ENCODE measurements at places on chromosomes 11 and 22. TPM values are rescaled to one million over a fixed set of nuclear protein-coding genes. Genes with fewer than 3 reads are reported as not detected.

DNA sequence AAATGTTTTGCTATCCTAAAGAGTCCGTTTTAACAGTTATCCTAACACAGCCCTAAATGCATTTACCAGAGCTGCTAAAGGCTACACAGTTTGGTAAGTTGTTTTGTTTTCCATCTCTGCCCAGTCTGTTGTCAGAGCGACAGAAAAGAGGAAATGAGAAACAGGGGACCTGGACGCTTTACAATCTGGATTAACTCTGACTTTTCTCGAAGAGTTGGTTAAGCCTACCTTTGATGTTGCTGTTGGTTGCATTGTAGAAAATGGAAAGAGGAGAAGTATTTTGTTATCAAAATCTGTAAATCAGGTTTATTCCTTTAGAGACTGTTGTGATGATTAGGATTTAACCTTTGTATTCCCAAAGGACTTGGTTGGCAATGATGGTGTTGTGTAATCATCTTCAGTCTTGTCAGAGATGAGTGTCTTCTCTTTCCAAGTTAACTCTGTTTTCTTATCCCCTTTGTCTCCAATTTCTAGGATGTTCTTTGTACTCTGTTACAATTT is 481 bp downstream of the ANGPTL5 start:
- DNase-seq = no peak

GRCh38 chr11:450809-451451 is 851 bp downstream of the PTDSS2 start:
- peak; percentile 85 for DNase-seq

DNA sequence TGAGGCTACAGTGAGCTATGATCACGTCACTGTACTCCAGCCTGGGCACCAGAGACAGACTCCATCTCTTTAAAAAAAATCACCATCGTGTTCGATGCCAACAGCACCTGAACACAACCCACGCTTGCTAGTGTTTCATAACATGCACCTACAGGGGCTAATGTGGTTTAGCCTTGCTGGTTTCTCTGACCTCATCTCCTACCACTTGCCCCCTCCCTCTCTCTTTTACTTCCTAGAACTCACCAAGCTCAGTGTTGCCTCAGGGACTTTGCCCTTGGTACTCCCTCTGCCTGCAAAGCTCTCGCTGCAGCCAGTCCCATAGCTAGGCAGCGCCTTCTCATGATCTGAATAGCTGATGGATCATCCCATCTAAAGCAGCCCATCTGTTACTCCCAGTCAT is 99.8 kb downstream of the FBXO7 start:
- peak; percentile 67 for DNase-seq

- no peak for DNase-seq
Observed at GRCh38 chr22:35547987-35548721, 7.5 kb downstream of the RASD2 start.

DNA sequence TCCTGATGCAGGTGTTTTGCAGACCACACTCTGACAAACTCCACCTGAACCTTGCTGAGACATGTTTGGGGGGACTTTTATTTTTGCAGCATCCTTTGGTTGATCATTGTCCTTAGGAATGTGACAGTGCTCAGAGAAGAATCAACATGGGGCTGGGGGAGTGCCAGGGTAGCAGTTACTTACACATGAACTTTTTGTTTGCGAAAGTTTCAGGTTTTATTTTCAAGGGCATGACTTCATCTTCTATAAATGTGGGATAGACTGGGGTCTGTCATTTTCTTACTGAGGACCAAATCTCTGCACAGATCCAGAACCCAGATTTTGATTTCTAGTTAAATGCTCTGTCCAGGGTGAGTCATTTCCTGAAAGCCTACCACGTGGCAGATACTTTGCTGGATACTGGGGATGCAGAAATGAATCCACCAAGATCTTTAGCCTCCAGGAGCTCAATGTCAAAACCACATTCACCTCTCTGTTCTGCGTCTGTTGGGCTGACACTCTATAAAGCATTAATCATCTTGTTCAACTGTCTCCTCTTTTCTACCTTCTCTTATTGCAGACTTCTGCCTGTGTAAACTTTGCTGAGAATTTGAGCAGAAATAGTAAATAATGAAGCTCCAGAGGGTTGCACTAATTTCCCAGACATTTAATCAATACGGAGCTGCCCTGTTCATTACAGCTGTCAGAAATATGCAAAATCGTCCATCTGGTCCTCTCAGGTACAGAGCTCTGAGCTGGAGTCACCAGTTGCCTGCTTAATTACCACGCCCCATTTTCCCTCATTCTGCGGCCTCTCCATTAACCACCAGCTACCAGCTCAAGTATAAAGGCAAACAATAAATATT is 387.9 kb downstream of the MIAT start:
- no peak for DNase-seq

GRCh38 chr11:2655834-2656622 is 43.8 kb downstream of the KCNQ1OT1 start:
- peak; percentile 15 for DNase-seq

DNA sequence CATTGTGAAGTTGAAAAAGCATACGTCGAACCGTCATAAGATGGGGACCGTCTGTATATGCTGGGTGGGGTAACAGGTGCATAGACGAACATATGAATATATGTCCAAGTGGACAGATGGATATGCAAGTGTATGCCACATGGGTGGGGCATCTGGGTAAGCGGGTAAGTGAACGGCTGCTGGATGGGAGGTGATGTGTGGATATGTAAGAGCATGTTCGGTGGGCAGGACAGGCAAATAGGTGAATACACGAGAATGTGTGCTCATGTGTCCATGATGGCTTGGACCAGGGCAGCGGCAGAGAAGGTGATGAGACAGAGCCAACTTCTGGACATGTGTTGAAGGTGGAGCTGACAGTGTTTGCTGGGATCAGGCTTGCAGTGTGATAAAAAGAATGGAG is 12.0 kb downstream of the IFITM10 start:
- DNase-seq = no peak

- DNase-seq = peak; percentile 93
Observed at GRCh38 chr11:94876645-94877442, 96.5 kb downstream of the CWC15 start.

DNA sequence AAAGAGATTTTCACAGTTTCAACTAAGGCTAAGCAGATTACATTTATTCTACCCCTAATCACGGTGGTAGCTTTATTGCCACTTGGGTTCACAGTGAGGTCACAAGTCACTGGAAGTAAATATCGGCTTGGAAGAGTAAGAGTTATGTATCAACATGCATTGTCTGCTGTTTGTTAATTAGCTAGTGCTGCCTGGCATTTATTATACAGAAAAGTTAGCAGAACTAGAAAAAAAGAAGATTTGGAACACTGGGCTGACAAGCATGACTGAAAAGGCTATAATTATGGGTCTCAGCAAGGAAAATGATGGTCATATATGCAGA is 13.7 kb upstream of the RAB38 start:
- DNase-seq = no peak

- DNase-seq = no peak
Observed at GRCh38 chr11:120346233-120346632, 10.0 kb downstream of the ARHGEF12 start.

DNA sequence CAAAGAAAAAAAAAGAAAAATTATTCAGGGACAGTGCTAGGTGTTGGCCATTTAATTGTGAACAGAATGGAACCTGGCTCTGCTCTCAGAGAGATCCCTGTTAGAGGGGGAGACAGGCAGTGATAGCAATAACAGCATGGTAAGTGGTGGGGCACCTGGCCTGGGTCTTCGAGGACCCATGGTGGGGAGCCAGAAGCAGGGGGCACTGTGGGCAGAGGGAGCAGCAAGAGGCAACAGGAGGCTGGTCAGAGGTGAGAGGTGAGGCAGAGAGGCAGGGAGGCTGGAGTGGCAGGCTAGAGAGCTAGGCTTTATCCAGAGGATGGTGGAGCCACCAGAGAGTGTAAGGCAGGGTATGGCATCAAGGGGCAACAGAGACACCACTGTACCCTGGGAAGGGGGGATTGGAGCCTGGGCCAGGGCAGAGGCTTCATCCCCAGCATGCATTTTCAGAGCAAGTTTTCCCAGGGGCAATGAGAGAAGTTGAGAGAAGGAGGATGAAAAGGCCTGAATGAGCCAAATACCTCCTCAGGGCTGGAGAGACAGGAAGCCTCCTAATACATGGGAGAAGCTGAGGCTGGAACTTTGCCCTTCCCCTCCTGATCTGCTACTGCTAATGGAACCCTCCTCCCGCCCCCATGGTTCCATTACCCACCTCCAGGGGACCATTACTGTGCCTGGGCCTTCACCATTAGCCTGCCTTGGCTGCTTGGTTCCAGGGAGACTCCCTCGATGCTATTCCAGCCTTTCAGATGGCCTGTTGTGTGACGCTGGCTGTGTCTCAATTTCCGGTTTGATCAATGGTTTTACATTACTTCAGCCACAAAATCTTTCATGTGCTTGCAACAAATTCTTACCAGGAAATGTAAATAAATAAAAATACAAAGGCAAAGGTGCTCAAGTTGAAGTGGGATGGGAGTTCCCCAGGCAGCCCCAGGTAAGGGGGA is 2.6 kb upstream of the P2RY2 start:
- DNase-seq = no peak

ARHGEF17 gene
- total RNA-seq = 0.07 TPM

DNA sequence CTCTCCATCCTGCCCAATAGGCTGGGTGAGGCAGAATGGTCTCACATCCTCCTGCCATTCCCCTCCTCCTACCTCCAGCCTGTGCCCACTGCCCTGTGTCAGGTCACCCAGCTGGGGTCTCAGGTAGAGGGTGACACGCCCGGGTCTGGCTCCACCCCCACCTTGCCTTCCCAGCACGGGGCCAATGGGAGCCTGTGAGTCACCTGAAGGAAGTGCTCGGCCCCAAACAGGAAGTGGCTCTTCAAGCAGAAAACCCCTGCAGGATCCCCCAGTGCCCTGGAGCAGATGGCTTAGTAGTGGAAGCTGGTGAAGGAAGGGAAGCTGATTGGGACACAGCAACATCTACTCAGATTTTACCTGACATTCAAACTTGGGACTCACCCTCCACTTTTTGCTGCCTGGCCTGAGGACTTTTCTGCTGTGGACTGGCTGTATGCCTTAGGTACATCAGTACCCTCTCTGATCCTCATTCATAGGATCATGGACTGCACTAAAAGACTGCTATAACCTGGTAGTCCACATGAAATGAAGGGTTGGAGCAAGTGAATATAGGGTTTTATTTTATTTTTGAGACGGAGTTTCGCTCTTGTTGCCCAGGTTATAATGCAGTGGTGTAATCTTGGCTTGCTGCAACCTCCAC is 33.4 kb downstream of the GDPD5 start:
- DNase-seq = peak; percentile 78

DNA sequence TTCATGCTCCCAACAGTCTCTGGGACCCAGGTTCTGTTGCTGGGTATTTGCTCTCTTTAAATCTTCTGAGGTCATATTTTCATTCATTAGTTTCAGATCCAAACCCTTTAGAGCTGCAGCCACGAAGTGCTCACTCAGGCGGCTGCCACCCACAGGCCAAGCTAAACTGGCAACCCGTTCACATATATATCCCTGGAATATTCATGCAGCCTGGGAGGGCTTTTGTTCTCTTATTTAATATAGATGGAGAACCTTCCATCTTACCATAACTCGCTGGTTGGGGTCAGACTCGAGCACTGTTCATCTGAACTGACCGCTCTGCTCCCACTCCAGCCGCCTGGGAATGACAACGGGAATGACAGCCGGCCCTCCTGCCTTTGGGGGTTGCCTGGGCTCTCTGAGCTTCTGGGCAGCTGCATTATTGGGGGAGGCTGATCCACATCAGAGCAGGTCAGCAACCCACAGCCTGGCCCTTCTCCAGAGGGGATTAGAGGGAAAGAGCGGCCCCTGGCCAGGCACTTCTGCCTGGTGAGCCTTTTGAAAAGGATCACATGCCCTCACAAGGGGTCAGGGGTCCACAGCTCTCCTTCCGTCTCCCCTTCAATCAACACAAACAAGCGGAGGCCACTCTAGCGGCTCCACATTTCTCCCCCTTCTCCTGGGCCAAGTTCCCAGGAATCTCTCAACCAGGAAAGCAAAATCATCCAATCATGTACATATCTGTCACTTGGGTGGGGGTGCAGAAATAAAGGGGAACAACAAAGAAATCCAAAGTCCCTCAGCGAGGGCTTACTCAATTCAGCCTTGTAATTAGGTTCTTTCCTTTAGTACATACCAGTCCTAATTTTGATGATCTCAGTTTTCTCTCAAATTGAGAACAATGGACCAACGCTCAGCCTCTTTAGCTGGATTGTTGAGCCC is 11.8 kb downstream of the TMEM184B start:
- no peak for DNase-seq

DNA sequence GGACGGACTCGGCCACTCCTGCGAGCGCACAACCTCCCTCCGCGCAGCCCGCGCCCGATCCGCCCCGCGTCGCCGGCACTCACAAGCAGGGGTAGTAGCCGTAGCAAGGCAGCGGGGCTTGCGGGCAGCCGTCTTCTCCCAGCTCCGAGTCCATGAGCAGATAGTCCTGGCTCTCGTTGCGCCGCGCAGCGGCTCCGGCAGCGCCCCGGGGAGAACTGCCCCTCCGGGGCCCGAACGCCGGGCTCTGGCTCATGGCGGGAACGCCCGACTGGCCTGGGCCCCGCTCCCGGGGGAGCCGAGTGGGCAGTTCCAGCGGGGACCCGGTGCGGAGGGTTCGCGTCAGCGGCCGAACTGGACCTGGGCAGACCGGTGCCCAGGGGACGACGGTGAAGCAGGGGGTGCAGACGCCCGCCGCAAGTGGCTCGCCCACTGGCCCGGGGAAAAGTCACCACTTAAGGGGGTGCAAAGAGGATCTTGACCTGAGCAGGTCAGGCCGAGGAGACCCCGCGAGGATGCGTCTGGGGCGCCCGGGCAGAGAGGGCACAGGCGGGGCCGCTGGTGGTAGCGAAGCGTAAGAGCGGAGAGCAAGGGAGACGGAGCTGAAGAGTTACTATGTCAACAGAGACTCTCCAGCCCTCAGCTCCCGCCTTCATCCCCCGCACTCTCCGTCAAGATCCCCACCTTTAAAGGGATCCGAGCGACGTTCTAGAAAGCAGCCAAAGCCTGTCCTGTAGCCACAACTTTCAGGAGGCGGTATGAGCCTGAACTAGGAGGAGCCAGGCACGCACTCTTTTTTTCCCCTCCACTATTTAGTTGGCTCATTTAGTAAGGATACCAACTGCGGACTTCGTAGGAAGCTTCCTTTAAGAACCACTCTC is at the start of gene TRPC6:
Gene TRPC6 (minus strand): TSS at position 757 of the 878 bp plus-strand sequence. CDS start 504 bp downstream, at position 253.
- DNase-seq = no peak

- DNase-seq = peak; percentile 76
Observed at GRCh38 chr11:86047275-86047991, 21.5 kb downstream of the PICALM start.
